ENCODE measurements at places on chromosomes 13 and 19.

GRCh38 chr19:47032171-47032811 lies 12.7 kb downstream of the NPAS1 start:
- peak; percentile 42 for DNase-seq

GRCh38 chr13:71801781-71802180 lies 65.2 kb downstream of the DACH1 start:
- DNase-seq, result no peak

DNA sequence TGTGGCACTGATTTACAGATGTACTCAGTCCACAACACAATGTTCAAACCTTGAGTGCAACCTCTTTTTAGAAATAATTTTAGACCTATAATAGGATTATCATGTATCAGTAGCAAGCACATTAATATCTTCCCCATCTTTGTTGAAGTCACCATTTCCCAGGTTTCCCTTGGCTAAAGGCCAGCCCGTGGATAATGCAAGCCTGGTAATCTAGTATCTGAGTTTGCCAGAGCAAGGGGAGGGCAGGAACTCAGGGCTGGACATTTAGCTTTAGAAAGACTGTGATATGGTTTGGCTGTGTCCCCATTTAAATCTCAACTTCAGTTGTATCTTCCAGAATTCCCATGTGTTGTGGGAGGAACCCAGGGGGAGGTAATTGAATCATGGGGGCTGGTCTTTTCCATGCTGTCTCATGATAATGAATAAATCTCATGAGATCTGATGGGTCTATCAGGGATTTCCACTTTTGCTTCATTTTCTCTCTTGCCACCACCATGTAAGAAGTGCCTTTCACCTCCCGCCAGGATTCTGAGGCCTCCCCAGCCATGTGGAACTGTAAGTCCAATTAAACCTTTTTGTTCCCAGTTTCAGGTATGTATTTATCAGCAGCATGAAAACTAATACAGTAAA lies 37.7 kb downstream of the SLC6A16 start:
- no peak for DNase-seq

- DNase-seq, result no peak
These were observed 175.4 kb upstream of the RFC3 start for GRCh38 chr13:33642374-33643065.

DNA sequence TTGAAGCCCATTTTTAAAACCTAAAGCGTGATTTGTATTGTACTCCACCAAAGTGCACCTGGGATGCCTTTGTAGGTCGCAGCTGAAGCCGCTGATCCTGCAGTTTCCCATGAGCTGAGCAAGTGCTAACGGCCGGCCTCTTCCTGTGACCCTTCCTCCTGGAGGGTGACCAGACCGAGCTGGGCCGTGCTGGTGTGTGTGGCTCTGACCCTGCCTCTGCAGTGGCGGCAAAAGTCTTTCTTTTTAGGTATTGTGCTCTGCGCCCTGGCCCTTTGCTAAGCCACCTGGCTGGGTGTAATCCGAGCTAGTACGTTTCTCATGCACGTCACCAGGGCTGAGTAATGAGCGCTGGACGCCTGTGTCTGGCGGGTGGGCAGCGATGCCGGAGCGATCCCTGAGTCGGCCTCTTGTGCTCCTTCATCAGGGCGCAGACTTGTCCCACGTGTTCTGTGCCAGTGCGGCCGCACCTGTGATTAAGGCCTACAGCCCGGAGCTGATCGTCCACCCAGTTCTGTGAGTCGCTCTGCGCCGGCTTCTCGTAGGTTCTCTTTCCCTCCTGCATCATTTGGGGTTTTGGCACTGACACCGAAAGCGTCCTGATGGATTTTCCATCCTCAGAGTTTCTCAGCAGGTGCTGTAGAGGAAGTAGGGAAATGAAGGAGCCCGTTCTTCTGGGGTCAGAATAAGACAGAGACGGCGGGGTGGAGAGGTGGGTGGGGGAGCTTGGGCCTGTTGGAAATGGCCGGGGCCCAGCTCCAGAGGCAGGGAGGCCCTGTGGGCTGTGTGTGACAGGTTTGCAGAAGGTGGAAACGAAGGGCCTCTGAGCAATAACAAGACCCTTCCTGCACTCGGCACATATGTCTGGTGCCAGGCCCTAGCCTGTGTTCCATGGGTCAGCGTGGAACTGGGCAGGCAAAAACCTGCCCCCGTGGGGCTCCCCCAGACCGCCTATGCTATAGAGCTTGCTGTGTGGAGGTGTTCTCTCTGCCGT lies 9.7 kb downstream of the NAXD start:
- no peak for DNase-seq

GRCh38 chr19:5138606-5139582 lies 170.0 kb downstream of the KDM4B start:
- DNase-seq, result peak; percentile 98

- peak; percentile 97 for DNase-seq
These were observed 737 bp upstream of the ZNF181 start for GRCh38 chr19:34733266-34733745.

- DNase-seq, result no peak
These were observed 50.1 kb upstream of the MYCBP2 start for GRCh38 chr13:77377016-77377415.

- DNase-seq, result peak; percentile 99
These were observed at the start of gene ZNF43 for GRCh38 chr19:21835810-21836444. ZNF43 (minus strand) TSS chr19:21836182; CDS start chr19:21836038, 144 bp downstream.
